ENCODE measurements at places on chromosomes 16 and 17.

DNA sequence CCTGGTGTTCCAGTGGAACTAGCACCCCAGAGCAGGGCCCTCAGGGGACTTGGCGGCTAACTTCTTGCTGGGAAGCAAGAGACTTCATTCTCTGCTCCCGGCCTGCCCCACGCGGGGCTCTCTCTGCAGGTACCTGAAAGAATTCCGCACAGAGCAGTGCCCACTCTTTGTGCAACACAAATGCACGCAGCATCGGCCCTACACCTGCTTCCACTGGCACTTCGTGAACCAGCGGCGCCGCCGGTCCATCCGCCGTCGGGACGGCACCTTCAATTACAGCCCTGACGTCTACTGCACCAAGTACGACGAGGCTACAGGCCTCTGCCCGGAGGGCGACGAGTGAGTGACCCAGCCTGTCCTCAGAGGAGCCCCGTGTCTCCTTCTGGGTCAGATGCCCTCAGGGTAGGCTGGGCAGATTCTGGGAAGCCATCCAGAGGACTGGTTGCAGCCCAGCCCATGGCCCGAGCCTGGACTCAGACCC, 25.1 kb downstream of the UNK start:
- no peak for DNase-seq

DNA sequence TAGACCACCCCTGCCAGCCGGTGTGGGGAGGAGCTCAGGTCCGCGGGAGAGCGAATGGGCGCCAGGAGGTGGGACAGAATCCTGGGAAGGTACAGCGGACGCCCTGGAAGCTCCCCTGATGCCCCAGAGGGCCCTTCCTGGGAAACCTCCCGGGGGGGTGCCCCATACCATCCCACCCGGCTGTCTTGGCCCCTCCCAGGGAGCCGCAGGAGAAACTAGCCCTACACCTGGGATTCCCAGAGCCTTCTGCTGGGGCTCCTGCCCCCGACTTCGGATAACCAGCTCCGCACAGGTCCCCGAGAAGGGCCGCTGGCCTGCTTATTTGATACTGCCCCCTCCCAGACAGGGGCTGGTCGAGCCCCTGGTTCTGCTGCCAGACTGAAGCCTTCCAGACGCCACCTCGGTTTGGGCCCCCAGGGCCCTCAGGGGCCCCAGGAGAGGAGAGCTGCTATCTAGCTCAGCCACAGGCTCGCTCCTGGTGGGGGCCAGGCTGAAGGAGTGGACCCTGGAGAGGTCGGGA, 3.0 kb upstream of the CBX4 start:
- no peak for DNase-seq

- no peak for DNase-seq
Measured at GRCh38 chr16:13041180-13041579, 139.8 kb downstream of the SHISA9 start.

- no peak for DNase-seq
Measured at GRCh38 chr17:18278867-18279266, 18.4 kb downstream of the MIEF2 start.

- DNase-seq: no peak
Measured at GRCh38 chr17:43614561-43614960, 47.2 kb downstream of the MEOX1 start.

GRCh38 chr17:48718761-48719641, 3.3 kb downstream of the PRAC1 start:
- DNase-seq: no peak

GRCh38 chr16:54285414-54286089, 1.0 kb downstream of the IRX3 start:
- no peak for DNase-seq

DNA sequence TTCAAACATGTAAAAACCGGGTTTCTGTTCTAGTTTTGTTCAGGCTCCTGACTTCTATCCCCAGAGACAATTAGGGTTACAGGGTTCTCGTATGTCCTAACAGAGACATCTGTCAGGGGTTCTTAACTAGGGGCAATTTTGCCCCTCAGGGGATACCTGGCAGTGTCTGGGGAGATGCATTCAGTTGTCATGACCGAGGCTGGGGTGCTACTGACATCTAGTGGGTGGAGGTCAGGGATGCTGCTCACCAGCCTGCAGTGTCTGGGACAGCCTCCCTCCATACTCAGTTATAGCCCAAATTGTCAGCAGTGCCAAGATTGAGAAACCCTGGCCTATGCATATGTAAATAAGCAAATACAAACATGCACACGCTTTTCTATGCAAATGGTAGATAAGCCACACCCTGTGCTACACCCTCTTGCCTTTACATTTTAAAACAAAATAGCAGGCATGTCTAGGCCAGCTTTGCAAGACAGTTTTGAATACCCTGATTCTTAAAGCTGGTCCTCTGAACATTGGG, 37.4 kb downstream of the CLEC16A start:
- no peak for DNase-seq

GRCh38 chr16:16191493-16192167, 31.7 kb downstream of the ABCC6 start:
- DNase-seq: no peak

DNA sequence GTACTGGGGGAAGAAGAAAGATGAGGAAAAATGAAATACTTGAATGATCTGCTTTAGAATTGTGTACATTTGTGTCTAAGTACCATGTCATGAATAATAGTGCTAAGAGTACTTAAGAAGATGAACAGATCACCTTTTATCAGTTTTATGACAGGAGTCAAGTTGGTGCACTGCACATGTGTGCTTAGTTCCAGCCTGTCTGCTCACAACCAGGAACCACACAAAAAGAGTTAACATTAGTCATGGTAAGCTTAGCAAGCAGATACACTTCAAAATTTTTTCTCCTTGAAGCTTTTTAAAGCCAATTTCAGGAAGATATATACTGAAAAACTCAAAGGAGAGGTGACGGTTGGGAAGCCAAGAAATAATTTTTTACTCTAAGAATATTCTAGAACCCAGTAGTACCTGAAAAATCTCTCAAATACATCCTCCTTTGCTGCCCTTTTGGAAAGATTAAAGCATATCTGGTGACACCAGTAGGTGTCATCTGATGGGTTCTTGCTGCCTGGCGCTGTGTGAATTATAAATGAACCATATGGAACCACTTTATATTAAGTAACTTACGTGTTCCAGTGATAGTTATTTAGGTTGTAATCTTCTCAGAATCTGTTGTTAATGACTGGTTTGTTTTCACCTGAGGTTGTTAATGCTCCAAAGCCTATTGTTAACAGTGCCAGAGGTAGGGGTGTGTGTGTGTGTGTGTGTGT, 93.4 kb downstream of the MSI2 start:
- no peak for DNase-seq

GRCh38 chr17:80381416-80381923, 33.5 kb upstream of the ENDOV start:
- DNase-seq: no peak

DNA sequence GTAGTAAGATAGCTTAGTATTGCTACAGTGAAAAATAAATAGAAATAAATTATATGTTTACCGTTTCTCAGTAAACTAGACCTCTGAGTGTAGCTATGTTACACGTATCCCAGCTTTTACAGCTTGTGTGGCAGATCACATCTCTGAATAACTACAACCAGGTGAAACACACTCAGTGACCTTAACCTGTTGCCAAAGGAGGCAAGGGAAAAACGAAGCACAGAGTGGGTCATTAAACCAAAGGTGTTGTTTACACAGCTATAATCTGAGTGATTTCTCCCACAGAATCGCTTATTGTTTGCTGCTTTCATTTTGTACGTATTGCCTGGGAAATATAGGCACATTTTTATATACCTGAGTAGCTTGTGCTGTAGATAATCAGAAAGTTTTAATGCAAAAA, 688.2 kb upstream of the KIF2B start:
- no peak for DNase-seq

- no peak for DNase-seq
Measured at GRCh38 chr17:69452664-69453260, 38.3 kb downstream of the MAP2K6 start.

DNA sequence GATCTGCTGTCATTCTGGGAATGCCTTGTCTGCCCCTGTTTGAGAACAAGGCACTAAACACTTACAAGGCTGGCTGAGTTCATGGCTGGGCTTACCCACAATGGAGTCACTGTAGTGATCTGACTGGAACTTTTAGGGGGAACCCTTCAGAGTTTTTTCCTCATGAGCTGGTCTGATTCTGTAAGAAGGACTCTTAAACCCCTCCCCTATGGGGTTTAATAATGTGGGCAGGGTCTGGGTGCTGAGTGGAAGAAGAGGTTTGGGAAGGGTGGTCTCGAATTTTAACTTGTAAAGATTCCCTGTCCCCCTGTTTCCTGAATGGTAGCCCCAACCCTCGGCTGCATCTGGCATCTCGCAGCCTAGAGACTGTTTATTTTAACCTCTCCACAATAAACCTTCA, 30.6 kb downstream of the OSBPL7 start:
- DNase-seq: no peak

DNA sequence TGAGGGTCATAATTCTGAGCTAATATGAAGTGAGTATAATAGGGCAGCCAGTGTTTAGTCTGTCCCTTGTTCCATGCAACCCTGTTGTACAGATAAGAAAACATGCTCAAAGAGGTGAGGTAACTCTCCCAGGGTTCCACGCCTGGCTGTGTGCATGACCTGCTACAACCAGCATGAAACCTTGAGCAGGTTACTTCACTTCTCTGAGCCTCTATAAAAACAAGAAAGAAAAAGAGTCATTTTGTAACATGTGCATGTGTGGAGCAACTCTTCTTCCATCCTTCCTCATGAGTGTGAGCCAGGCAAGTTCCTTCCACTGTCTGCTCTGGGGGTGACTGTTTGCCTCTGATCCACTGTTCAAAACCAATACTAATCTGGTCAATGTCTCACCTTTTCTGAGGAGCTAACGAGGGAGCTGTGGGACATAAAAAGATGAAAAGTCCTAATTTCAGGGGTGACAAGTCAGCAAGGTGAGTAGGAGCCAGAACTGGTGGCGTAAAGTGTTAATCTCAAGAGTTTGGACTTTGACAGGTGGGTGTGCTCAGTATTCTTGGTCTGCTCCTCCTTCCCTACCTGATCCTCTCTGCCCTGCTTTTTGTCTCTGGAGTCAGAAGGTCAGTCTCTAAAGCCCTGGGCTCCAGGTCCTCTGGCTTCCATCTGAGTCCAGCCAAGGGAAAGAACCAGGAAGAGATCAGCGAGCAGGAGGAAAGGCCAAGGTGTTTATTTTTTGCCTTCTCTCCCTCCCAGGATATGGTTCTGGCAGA, 21.5 kb downstream of the GFOD2 start:
- no peak for DNase-seq

GRCh38 chr17:48426019-48426665, 3.9 kb downstream of the SKAP1 start:
- DNase-seq: no peak

DNA sequence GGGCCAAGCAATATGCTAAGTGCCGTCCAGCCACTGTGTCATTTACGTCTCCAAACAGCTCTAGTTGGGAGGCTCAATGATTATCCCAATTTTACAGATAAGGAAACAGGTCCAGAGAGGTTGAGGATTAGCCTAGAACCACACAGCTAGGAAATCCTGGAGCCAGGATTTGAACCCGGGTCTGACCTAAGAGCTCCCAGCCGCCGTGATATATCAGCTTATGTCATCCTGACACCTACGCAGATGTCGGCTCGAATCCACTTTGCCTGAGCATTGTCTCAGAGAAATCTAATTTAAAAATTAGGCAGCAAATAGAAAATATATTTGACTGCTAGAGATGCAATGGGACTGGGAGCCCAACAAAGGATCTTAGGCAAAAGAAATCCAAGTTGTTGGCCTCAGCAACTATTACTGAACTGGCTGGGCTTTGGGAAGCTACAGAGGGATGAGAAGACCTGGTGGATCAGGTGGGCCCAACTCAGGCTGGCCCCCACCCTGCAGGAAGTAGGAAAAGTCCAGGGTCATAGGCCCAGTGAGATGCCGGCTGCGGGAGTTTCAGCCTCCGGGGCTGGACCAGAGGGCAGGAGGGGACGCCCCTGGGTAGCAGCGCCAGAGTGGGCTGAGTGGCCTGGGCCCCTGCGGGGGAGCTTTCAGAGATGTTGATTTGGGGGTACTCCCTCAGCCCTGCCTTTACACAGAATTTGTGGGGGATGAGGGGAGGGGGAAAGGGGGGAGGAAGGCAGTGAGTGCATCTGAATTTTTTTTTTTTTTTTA, 35.1 kb upstream of the IL21R start:
- DNase-seq: no peak

DNA sequence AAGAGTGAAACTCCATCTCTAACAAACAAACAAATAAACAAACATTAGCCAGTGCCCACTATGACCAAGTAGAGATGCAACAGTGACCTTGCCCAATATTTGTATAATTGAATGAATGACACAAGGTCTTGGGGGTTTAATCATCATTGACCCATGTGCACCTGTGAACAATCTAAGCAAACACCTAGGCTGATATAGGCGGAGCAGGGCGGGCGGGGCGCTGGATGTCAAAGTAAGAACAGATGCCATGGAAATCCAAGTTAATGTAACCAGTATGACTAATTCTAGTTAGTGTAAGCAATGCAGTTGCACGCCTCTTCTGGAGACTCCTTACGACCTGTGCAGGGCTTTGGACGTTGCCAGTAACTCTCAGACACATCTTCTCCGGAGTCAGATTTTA, 17.6 kb downstream of the RCVRN start:
- no peak for DNase-seq

DNA sequence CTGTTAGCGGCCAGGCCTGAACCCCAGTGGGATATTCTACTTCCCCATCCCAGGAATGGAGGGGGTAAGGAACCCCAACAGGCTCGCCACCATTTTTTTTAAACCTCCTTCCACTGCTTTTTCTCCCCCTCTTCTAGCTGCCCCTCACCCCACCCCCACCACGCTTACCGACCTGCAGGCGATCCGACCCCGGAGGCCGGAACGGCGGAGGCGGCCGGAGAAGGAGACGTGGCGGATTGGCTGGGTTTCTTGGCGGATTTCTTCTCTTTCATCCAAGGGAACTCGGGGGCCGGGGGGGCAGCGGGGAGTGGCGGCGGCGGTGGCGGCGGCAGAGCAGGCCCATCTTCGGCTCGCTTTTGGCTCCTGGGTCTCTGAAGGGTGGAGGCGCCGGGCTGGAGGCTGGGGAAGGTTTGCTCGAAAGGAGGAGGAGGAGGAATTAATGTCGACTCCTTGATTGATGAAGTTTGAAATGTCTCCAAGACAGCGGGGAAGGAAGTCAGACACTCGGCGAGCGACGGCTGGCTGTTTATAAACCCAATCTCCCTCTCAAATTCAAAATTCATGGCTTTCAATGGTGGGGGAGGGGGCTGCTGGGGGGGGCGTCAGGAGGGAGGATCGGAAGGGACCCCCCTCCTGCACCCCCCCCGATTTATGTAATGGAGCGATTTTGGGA, 424 bp downstream of the HOXB2 start:
- DNase-seq: no peak
